CD4-positive, alpha-beta T cell treated with Interleukin-1 beta for 1 hour (primary cell): ENCODE measurements at places on chromosomes 12 and 14.

GRCh38 chr12:6426882-6427671, 17.7 kb upstream of the CD27 start:
- peak; percentile 79 for DNase-seq

- no peak for DNase-seq
These were observed 160.7 kb downstream of the PHLDA1 start for GRCh38 chr12:75870878-75871277.

GRCh38 chr14:73782623-73783022, 68.4 kb upstream of the PNMA1 start:
- DNase-seq, result no peak

- no peak for DNase-seq
These were observed 772.4 kb upstream of the FBXO33 start for GRCh38 chr14:40204441-40205175.

DNA sequence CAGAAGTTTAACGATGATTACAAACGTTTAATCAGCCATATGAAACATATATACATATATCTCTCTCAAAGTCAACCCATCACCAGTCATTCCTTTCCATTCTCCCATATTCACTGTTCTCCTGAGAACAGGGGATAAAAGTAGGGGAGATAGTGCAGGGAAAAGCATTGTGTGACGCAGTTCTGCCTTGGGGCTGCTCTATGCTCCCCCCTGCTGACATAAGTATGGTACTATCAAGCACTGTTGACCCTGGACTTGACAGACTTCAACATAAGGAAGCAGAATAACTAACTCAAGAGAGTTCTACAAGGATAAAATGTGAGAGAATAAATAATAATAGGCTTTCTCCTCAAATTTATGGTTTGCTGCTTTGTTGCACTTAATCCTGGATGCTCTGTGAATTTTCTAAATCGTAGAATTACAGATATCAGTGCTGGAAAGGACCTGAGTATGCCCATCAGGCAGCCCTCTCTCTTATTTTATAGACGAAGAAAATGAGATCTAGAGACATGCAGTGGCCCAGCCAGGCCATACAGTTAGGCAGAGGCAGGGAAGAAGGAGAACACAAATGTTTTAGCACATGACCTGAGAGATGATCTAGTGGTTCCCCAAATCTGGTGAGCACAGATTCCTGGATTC, 87.2 kb downstream of the SCN8A start:
- peak; percentile 33 for DNase-seq

DNA sequence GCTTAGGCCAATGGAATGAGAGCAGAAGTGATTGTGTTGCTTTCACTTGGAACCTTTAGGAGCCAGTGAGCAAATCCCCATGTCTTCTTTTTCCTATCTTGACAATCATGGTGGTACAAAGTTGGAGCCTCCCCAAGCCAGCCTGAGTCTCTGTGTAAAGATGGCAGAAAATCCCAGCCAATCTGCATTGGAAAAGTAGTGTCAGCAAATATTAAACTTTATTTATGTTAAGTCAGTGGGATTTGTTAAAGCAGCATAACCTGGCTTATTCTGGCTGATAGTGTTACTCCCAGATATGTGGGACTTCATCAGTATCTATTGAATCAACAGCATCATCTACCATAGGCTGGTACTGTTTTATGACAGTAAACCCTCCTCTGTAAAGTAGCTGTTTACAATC, 2.2 kb upstream of the NUAK1 start:
- DNase-seq, result no peak

DNA sequence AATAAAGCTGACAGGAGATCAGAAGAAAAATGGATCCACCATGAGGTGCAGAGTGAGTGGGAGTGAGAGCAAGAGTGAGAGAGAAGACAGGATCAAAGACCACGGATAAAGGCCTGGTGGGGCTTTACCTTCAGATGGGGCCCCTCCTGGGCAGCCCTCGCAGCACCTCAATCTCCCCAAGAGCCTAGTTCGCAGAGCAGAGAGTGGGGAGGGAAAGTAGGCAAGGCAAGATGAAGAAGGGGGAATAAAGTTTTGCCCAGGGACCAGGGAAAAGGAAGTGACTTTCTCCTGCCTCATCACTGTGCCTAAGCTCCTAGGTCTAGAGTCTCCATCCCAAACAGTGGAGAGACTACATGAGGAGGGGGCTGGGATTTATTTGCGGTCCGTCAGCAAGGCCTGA, 10.3 kb downstream of the OR10P1 start:
- no peak for DNase-seq

DNA sequence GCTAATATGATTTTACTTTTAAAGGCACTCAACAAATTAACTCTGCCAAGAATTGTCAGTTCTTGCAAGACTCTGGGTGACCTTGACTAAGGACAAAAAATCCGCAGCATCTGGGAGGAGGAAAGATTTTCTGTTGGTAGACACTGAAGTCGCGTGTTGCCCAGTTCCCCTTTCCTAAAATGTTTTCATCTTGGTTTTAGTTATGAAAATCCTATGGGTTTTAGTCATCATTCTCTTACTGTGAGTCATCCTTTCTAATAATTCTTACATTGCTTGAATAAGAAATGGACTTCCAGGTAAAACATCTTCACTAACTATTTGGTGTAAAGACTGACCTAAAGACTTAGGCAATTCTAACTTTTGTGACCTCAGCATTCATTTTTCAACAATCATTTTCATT, 9.1 kb downstream of the GSG1 start:
- peak; percentile 25 for DNase-seq

DNA sequence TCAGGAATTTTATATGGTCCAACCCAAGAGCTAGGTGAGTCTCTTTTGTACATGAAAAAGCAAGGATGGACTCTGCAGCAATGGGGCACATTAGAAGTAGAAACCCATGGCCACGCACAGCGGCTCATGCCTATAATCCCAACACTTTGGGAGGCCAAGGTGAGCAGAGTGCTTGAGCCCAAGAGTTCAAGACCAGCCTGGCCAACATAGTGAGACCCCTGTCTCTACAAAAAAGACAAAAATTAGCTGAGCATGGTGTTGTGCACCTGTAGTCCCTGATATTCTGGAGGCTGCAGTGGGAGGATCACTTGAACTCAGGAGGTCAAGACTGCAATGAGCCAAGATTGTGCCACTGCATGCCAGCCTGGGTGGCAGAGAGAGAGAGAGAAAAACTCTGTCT, 128.7 kb upstream of the PLEKHA5 start:
- DNase-seq, result no peak

- no peak for DNase-seq
These were observed 302.0 kb upstream of the SYT1 start for GRCh38 chr12:78562368-78563205.

DNA sequence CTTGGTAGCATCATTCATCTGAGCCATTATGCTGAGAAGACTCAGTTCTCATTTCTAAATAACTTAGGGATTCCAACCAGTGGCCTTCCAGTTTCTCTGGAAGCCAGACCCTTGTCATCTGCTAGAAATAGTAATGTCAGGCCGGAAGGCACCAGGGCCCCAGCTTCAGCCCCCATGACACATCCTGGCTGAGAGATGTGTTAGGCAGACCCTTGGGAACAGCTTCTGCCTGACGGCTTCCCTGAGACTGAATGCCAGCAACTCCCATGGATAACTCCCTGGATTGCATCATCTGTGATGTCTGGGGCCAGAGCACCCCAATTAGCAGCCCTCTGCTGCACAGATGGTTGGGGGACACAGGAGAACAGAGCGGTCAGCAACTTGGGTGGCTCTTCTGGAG, 583.5 kb upstream of the TBX3 start:
- DNase-seq, result no peak

GRCh38 chr14:75673345-75674035, 12.4 kb downstream of the TTLL5 start:
- DNase-seq, result no peak
